ENCODE measurements at places on chromosomes 16 and 17.

DNA sequence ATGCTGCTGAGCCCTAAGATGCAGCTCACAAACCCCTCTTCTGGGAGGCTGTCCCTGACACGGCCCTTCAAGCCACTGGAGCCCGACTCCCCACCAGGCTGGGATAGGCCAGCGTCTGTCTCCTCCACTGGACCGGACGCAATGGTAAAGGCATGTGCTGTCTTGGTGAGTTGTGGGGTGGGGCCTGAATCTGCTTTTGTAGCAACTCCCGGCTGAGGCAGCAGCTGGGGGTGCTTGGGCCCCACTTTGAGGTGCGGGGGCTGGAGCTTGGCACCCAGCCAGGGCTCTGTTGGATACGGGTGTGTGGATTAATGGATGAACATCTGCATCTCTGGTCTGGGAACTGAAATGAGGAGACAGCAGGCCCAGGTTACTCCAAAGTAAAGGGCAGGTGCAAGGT is 3.5 kb upstream of the NLRC3 start:
- DNase-seq: no peak

GRCh38 chr16:15873301-15873700 is 15.1 kb downstream of the CEP20 start:
- no peak for DNase-seq

DNA sequence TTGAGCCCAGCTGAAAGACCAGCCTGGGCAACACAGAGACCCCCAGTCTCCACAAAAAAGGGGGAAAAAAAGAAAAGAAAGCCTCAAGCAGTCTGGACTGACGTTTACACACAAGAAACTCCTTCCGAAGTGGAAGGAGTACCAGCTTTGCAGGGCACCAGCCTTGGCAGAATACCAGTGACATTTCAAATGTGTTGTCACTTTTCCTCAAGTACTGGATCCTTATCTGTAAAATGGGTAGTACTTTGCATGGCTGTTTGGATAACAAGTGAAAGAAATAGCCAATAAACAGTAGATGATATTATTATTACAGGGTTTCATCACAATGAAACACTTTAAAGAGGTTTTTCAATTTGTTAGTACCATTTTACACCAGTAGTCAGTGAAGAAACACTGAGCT is 14.2 kb downstream of the YWHAE start:
- DNase-seq: no peak

GRCh38 chr17:14921936-14922335 is 343.2 kb downstream of the PMP22 start:
- DNase-seq: no peak

DNA sequence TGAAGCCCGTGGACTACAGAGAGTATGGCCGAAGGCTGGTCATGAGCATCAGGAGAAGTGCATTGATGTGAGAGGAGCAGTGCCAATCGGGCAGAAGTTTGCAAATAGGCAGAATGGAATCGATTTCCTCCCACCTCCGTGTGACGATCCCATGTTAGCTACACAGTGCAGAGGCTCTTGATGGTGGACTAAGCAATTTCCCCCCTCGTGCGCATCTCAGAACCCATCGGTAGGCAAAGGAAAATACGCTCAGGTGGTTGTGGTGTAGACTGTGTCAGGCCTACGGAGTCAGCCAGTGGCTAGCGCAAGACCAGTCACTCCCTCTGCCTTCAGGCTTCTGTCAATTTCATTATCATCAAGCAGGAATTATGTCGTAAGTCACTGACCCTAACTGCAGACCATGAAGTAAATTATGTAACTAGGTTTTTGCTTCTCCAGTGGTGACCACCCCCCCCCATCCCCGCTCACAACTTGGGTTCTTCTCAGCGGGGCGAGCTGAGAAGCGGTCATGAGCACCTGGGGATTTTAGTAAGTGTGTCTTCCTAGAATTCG is 67.4 kb downstream of the RPA1 start:
- no peak for DNase-seq

DNA sequence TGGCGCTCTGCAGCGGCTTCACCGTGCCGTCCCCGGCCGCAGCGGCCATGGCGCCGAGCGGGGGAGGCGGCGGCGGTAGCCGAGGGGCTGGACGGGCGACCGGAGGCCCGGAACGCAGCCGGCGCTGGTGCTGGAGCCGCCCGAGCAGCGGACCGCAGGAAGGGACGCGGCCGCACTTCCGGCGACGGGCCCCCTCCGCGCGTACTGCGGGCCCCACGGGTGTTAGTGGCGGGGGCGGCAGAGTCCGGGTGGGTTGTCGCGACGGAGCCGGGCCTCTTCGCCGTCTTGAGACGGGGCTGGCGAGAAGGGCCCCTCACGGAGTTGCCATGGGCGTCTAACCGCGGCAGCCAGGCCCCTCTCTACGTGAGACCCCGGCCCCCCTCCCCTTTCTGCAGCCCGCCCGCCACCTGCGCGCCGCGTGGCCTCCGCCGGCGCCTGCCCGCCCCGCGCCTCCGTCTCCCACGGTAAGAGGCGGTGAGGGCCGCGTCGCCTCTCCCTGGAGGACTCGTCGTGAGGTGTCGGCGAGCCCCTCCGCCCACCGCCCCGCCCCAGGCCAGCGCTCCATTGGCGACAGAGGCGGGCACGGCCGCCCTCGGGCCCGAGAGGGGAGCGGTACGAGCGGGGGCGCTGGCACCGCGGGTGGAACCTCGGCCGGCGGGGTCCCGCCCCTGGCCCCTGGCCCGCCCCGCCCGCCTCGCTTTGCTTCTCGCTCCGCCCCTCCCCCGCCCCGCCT is at the start of the genes VPS9D1 and ZNF276:
VPS9D1 (minus strand) TSS at position 86 of the 733 bp plus-strand sequence; CDS start at position 49, 37 bp downstream.
ZNF276 (plus strand) TSS at position 725 of the 733 bp plus-strand sequence. CDS start 104 bp downstream, outside the sequence.
- DNase-seq: peak; percentile 55

- no peak for DNase-seq
Measured at GRCh38 chr16:64749346-64749745, 372.5 kb downstream of the CDH11 start.

- no peak for DNase-seq
Measured at GRCh38 chr17:61328351-61328750, 71.3 kb upstream of the TBX2 start.

GRCh38 chr17:40151414-40151963 is 11.2 kb downstream of the CASC3 start:
- no peak for DNase-seq

DNA sequence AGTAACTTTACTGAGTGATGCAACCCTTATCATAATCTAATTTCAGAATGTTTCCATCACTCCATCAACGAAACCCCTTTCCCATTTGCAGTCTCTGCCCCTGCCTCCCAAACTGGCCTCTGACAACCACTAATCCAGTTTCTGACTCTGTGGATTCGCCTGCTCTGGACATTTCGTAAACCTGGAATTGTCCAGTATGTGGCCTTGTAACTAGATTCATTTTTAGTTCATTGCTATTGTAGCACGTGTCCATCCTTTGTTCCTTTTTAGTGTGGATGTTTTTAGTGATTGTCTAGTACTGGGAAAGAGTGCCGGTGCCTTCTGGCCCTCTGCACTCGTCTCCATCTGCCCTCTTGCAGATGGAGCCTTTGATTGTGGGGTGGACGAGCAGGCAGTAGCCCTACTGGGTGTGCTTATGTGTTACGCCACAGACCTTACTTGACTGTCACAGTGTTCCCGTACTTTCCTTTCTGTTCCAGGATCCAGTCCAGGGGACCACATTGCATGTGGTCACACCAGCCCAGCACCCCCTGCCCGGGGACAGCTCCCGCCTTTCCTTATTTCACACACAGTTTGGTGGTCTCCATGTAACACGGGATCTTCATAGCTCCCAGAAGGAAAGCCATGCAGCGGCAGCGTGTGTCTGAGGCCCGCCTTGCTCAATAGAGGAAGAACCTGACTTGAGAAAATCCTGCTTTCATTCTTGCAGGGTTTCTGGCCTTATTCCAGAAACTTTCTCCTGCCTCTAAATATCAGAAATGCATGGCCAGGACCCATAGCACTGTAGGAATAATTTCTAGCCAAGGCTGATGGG is 8.8 kb downstream of the KIAA0513 start:
- DNase-seq: no peak

DNA sequence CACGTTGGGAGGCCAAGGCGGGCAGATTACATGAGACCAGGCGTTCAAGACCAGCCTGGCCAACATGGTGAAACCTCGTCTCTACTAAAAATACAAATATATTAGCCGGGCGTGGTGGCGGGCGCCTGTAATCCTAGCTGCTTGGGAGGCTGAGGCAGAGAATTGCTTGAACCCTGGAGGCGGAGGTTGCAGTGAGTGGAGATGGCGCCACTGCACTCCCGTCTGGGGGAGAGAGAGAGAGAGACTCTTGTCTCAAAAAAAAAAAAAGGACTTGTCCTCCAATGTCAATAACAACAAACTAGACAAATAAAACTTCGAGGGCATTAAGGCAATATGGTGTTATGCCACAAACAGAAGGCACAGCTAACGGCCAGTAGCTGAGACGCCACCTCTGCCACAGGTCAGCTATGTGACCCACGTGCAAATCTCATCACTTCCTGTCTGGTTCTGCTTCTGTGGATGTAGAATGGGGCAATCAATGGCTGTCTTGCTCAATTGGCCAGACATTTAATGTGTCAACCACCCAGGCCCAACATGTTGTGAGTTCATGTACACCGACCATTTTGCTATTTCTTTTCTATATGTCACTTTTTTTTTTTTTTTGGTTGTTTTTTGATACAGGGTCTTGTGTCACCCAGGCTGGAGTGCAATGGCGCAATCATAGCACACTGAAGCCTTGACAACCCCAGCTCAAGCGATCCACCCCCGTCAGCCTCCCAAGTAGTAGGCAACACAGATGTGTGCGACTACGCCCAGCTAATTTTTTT is 834 bp upstream of the TXNDC11 start:
- no peak for DNase-seq

DNA sequence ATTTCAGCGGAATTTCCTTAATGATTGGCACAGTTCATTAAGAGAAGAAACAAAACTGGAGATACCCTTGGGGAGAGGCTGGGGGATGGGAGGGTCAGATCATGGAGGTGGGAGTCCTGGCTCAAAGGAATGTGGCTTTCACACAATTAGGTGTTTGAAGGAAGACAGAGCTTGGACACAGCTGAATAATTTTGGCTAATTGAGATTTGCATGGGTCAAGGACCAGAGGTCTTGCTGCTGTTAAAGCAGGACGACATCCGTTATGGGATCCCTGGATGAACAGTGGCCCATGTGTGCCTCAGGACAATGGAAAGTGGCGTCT is 160.3 kb downstream of the HS3ST3B1 start:
- DNase-seq: no peak

DNA sequence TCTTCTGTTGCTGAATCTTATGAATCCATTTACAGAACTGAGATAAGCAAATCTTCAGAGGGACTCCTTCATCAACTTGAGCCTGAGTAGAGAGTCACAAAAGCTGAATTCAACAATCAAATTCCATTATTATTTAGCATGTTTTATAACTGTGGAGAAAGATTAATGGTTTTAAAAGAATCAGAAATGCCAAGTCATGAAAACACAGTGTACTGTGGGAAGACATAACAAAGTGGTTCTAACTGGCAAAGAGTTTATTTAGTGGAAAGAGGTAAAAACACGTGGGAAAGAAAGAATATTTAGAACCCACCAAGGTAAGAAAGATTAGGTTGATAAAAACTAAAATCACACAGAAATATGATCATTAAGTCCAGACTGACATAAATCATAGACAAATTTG is 5.0 kb downstream of the ERI2 start:
- DNase-seq: no peak

DNA sequence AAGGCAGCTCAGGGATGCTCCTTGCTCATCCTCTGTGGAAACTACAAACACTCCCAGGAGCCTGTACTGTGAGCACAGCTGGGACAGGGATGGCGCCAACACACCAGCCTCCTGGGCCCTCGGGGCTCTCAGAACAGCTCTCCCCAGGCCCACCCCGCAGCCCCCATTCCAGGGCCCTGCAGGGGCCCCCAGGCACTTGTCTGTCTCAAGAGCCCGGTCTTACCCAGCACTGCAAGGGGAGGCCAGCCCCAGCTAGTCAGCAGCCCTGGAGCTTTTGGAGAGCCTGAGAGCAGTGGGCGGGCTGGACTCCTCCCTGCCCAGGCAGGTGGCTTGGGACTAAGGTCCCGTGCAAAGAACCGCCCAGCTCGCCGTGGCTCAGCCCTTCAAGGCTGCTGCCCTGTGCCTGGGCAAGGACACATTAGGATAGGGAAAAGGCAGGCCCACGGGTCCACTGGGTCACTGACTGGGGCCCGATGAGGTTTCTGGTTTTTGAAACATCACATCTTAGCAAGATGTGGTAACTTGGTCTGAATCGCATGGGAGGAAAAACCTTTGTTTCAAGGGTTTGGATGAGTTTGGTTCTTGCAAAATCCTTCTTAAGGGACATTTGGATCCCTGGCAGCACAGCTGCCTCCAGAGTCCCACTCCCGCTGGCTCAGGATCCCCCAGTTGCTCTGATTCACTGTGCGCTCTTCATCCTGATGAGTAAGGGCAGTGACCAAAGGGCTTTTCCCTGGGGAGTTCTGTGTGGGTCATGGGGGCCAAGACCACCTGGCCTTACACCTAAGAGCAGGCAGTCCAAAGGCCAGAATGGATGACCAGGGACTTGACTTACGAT is 2.8 kb downstream of the DNASE1L2 start:
- DNase-seq: no peak

DNA sequence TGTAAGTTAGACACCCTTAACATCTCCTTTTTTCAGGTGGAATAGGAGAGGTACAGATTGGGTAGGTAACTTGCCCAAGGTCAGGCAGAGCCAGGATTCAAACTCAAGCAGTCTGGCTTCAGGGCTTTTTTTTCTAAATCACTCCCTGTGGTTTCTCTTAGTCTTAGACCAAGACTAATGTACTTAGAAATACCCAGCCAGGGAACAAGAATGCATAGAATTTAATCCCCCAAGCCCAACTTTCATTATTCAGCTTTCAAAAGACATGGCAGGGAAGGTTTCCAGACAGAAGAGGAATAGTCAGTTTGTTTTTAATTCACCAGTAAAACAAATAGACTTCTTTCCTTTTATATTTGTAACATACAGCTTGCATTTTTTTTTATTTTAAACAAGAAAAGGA is 305.2 kb upstream of the RBFOX1 start:
- no peak for DNase-seq
